Uterus (tissue), 4 donors: ENCODE measurements at places on chromosomes 2 and 18. TPM values are rescaled to one million over a fixed set of nuclear protein-coding genes. Genes with fewer than 3 reads are reported as not detected.

- no peak for DNase-seq
Measured at GRCh38 chr2:219658874-219659273, 31.4 kb downstream of the SLC4A3 start.

Gene KIF3C
- 3.5 TPM for total RNA-seq

- no peak for DNase-seq
Measured at GRCh38 chr2:214679736-214680135, 129.7 kb downstream of the BARD1 start.

DNA sequence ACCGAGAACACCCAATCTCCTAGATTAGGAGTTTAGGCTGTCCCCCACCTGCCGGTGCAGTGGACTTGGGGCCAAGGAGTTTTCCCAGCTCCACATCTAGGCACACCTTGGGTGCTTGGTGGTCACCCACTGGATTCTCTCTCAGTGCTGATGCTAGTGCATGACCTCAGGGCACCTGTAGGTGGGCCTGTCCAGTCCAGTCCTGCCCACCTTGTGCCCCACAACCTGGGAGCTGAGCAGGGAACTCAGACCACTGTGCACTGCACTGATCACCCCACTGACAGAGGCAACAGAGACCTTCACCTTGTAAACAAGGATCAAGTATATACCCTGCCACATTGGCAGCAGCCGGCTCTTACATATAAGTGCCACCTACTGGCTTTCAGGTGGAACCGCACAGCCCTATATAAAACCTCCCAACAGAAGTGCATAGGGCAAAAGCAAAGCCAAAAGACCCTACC lies 12.7 kb upstream of the CDH19 start:
- no peak for DNase-seq

DNA sequence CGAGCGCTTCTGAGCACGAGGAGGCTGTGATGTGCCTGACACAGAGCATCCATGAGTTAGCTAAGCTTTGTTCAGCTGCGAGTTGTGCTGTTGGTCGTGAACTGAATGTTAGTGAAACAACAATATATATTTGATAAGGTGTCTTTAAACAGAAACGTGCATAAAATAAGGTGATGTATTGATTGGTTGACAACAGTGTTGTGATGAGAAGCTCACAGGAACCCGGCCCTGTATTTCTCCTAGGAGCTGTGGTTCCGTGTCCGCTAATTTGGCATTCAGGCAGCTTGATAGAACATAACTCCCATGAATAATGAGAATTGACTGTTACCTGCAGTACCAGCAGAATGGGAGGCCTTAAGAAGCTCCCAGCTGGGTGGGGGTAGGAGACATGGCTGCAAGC lies 146.4 kb upstream of the MYCN start:
- no peak for DNase-seq

DNA sequence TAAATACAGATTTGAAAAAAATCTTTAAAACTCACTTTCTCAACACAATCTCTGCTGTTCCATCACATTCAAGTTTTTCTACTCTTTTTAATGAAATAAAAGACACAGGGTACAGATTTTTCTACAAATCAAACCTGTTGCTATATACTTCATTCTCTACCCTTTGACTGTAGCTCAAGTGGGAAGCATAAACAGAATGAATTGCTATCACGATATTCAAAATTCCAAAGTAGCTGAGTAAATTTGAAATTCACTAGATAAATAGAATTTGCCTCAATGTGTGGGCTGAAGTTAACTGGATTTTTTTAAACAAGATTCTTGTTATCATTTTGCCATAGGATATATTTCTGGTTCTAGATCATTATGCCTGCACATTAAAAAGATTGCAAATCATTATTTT lies 185.9 kb downstream of the ZNF521 start:
- no peak for DNase-seq

DNA sequence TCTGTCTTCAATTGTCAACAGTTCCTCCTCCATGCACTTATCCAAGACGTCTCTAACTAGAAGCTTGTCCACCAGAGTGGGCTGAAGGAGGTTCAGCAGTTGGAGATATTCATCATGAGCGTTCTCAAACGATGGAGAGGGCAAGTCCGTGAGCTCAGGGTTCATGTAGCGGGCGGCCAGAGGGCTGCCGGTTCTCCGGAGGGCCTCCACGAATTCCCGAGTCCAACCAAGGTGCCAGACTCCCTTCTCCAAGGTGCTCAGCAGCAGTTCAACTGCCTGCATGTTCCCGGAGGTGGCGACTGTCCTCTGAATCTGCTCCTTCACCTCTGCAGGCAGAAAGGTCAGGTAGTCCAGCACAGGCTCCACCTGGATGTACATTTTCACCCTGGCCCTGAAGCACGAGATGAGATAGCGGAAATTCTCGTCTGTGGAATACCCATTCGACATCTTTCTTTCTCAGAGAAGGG lies 590 bp downstream of the IFIH1 start:
- DNase-seq: peak; percentile 30

DNA sequence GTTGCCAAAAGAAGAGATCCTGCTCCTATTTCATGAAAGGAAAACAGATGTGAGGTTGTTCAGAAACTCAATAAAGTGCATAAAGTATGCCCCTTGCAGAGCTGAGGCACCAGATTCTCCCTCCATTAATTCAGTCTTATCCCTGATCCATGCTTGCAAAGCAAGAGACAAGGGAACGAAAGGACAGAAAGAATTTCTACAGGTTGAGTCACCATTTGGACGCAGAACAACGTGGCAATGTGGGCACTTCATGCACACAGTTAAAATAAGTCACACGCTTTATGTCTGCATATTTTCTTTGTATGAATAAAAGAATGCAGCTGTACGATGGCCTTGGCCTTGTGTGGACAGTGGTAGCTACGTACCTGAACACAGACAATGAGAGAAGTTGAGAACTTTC lies 321.7 kb upstream of the REV1 start:
- no peak for DNase-seq

DNA sequence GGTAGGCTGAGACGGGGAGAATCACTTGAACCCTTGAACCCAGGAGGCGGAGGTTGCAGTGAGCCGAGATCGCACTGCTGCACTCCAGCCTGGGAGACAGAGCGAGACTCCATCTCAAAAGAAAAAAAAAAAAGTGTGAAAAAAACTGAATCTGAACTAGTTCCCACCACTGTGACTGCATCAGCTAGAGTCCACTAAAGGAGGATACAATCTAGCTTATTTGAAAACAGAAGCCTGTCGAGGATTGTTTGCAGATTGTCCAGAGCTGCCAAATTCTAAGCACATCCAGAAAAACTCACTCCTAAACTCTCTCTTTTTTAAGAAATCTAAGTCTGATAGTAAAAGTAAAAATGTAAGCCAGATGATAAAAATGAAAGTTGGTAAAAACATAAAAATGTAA lies 10.6 kb downstream of the GFPT1 start:
- no peak for DNase-seq

- DNase-seq: no peak
Measured at GRCh38 chr2:100627330-100628300, 64.8 kb downstream of the PDCL3 start.

- no peak for DNase-seq
Measured at GRCh38 chr2:209690029-209690754, 81.4 kb upstream of the UNC80 start.

Gene KYNU
- total RNA-seq: 5.3 TPM

DNA sequence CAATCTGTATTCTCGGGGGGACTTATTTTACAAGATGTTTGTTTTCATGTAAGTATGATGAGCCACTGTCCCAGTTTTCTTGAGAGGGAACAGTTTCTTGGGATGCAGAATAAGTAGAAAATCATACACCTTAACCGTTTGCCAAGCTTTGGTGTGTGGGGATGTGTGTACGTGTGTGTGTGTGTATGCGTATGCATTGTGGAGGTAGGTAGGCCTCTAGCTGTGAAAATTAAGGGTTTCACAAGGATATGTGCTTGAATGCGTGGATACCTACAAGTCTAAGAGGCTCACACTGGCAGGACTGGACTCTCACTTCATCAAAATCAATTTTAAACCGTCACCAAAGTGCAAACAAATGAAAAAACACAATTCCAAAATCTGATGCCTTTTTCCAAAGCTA lies 204.2 kb upstream of the RBMS1 start:
- no peak for DNase-seq

- no peak for DNase-seq
Measured at GRCh38 chr2:43522177-43522576, 73.7 kb downstream of the THADA start.

GRCh38 chr18:26656431-26656943 lies 108.1 kb upstream of the KCTD1 start:
- DNase-seq: peak; percentile 23

- DNase-seq: no peak
Measured at GRCh38 chr2:6471419-6471818, 394.3 kb downstream of the CMPK2 start.

DNA sequence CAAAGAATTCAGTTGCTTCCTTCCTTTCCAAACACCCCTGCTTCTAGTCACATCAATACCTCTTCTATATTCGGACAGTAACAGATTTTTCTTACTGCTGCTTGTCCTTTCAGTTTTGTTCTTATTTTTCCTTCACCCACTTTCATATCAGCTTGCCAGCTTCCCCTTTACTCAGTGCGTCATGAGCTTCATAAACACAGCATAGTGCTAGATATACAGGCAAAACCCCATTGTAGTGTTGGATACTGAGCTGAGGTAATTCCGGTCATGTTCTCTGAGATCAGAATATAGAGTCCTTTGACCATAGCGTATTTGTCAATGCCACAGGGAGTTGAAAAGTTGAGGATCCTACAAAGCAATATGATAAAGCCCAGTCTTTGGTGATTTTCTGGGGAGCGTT lies 2.4 kb downstream of the FARP2 start:
- no peak for DNase-seq

DNA sequence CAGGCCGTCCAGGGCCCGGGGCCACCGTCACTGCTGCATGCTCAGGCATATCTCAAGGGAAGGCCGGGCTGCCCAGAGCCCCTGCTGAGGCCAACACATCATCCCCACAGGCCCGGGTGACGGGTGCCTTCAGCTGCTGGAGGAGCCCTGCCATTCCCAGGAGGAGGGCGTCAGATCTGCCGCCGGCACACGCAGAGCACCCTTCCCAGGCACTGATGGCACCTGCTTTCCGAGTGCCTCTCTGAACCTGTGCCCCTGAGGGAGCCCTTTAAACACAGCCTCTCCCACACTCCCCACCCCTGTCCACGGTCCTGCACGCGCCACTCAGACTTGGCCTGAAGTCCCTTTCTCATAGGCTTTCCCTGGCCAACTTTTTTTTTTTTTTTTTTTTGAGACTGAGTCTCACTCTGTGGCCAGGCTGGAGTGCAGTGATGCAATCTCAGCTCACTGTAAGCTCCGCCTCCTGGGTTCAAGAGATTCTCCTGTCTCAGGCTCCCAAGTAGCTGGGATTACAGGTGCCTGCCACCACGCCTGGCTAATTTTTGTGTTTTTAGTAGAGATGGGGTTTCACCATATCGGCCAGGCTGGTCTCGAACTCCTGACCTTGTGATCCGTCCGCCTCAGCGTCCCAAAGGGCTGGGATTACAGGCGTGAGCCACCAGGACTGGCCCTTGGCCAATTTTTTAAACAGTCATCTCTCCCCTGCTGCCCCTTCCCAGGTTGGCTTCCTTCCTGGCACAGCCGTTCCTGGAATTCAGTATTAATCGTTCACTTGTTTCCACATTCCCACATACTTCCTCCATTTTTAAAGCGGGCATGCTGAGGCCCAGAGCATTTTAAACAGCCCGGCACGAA lies 211.7 kb downstream of the NDUFA10 start:
- DNase-seq: peak; percentile 25

Gene CBLN2
- 17.1 TPM for total RNA-seq

- peak; percentile 26 for DNase-seq
Measured at GRCh38 chr18:23689616-23690504, 607 bp downstream of the LAMA3 start.

Gene SPEG
- 22.9 TPM for total RNA-seq

DNA sequence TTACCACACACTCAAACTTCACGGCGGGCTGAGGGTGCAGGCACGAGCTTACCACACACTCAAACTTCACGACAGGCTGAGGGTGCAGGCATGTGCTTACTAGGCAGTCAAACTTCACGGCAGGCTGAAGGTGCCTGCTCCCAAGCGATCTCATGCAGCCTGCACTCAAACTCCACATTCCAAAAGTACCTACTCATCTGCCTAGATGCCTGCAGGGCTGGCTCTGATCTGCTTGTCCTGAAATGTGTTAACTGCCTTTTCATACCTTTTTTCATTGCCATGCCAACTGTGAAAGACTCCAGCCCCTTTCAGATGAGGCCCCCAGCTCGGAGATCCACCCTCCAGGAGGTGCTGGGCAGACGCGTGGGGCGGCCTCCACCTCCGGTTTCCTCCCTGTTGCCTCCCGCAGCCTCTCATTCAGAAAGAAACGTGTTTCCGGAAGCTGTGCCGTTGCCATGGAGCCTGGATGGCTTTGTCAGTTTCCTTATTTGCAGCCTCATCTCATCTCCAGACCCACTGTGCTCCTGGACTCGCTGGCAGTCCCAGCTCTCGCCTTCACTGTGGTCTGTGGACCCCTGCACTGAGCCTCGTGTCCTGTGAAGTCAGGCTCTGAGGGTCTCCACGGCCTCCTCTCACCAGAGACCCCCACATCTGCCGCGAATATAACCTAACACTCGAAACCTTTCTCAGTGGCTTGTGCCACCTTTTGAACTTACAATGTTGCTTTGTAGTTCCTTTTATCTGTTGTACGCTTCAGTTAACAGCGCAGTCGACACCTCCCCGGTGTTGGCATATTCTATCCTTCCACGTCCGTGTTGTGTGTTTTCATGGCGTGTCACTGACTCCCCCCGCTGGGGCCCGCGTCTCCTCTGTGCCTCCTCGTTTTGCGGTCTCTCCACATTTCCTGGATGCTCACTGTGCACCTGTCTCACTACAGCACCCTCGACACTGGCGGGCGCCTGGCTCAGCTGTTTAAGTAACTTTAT lies 106.1 kb upstream of the ALKAL2 start:
- DNase-seq: no peak

GRCh38 chr2:98293931-98294687 lies 52.1 kb upstream of the CNGA3 start:
- no peak for DNase-seq

Gene KHK
- total RNA-seq: 1.0 TPM

DNA sequence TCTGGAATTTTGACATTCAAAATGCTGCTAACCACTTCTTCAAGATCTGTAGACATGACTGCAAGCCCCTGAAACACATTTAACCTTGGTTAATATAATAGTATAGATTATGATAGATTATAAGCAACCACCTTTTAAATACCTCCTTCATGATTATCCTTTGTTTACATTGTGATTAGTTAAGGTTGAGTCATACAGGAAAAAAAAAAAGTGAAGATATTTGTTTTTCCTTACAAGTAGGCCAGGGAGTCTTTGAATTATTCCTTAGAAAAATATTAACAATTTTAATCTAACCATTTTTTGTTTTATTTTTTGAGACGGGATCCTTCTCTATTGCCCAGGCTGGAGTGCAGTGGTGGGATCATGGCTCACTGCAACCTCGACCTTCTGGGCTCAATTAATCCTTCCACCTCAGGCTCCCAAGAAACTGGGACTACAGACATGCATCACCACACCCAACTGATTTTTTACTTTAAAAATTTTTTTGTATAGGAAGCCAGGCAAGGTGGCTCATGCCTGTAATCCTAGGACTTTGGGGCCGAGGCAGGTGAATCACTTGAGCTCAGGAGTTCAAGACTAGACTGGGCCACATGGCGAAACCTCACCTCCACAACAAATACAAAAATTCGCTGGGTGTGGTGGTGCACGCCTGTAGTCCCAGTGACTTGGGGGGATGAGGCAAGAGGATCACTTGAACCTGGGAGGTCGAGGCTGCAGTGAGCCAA lies 99.4 kb downstream of the SLC39A10 start:
- DNase-seq: no peak

GRCh38 chr18:2602844-2603243 lies 31.5 kb downstream of the NDC80 start:
- DNase-seq: no peak

- no peak for DNase-seq
Measured at GRCh38 chr2:24513281-24514071, 22.4 kb downstream of the NCOA1 start.
